ENCODE measurements at places on chromosomes 7 and 10. TPM values are rescaled to one million over a fixed set of nuclear protein-coding genes. Genes with fewer than 3 reads are reported as not detected.

Gene MMD2
- total RNA-seq, result not detected

Gene PDLIM1
- 2.7 TPM for total RNA-seq

- H3K36me3 ChIP-seq, result no peaks in the 10 kb centered on the region
- H3K4me3 ChIP-seq, result no peak overlapping the region
- DNase-seq, result no peak
- H3K27me3 ChIP-seq, result peaks cover 8% of the 10 kb centered on the region
- H3K4me1 ChIP-seq, result peaks cover 3% of the 10 kb centered on the region
- no peak overlapping the region for H3K27ac ChIP-seq
These were observed 23.5 kb downstream of the SGCE start for GRCh38 chr7:94632338-94633013.

Gene ZC3HAV1L
- total RNA-seq, result 39.4 TPM

DNA sequence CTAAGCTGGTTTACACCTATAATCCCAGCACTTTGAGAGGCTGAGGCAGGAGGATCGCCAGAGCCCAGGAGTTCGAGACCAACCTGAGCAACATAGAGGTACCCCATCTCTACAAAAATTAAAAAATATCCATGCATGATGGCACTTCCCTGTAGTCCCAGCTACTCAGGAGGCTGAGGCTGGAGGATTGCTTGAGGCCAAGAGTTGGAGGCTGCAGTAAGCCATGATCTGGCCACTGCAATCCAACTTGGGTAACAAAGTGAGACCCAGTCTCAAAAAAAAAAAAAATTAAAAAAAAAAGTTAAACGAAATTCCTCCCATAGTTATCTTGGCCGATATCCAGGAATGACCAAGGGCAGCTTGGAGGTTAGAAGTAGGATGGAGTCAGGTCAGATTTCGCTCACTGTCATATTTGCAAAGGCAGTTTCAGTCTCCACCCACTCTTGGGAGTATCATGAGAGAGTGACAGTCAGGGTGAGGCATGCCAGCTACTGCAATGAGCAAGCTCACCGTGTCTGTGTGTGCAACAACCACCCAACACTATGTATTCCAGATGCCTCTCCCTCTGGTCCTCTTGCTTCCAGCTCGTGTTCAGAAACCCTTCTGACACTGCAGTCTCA is 6.0 kb upstream of the ZDHHC4 start:
- no peaks in the 10 kb centered on the region for H3K36me3 ChIP-seq
- H3K4me3 ChIP-seq, result no peak overlapping the region
- no peaks in the 10 kb centered on the region for H3K27me3 ChIP-seq
- no peak overlapping the region for H3K27ac ChIP-seq

Gene JCAD
- 3.4 TPM for total RNA-seq

DNA sequence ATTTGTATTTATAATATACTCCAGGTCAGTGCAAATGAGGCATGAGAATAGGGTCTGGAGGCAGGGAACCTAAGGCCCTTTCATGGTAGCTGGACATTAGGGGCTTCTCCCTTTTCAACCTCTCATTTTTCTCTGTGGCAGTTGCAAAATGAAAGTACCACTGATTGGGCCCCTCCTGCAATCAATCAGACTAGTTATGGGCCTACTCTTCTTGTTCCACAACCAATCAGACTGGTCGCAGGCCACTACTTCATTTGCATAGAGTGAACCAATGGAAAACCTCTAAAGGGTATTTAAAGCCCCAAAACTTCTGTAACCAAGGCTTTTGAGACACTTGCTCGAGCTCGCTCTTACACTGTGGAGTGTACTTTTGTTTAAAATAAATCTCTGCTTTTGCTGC is 10.0 kb upstream of the PRPS1L1 start:
- no peaks in the 10 kb centered on the region for H3K36me3 ChIP-seq
- no peaks in the 10 kb centered on the region for H3K27me3 ChIP-seq
- DNase-seq, result no peak
- H3K4me1 ChIP-seq, result no peaks in the 10 kb centered on the region

- peaks cover under 1% of the 10 kb centered on the region for H3K27me3 ChIP-seq
- H3K4me3 ChIP-seq, result no peak overlapping the region
- no peaks in the 10 kb centered on the region for H3K4me1 ChIP-seq
- no peak for DNase-seq
- H3K27ac ChIP-seq, result no peak overlapping the region
These were observed 17.6 kb downstream of the EVX1 start for GRCh38 chr7:27260211-27260610.

DNA sequence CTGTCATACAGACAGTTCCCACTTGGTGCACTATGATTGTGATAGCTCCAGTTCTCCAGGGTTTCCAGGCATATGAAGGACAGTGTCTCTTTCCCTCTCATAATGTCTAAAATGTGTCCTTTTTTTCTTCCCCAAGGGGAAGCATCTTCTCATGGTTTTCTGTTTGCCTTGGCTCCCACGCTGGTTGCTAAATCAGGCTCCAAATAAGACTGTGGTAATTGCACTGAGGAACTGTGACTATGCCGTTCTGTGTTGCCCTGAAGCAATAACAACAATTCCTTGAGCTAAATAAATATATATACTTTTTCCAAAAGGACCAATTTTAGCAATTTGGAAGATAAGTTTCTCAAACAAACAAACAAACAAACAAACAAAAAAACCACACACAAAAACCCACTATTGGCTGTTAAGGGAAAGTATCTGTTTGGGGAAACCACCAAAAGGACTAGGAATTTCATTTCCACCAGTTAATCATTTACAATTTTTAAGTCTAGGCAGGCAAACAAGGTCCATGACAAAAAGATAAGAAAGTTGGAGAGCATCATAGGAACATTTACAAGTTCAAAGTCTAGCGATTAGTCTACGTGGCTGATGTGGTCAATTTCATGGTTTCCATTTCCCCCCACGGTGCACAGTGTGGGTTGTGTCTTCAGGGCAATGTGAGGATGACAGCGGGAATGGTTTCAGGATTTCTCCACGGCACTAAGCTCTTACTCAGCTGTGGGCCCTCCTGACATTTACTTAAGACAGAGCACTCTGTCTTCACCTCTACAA is 62.4 kb downstream of the THNSL1 start:
- peaks cover 6% of the 10 kb centered on the region for H3K4me1 ChIP-seq
- no peaks in the 10 kb centered on the region for H3K36me3 ChIP-seq

DNA sequence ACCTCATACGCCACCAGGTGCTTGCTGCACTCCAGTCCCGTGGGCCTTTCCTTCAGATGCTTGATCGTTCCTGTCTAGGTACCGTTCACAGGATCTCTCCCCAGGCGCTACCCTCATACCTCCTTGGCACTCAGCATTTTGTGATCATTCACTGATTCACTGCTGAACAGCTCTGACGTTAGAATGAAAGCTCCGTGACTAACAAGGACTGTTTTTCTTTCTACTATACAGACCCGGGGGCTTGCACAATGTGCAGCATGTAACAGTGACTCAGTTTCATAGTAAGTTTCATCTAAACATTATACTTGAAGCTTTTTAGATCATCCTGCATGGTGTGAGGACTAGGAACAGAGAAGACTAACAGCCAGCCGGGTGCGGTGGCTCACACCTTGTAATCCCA is 20.6 kb downstream of the KIN start:
- peaks cover 61% of the 10 kb centered on the region for H3K36me3 ChIP-seq
- no peak overlapping the region for H3K4me3 ChIP-seq
- no peak for DNase-seq

Gene UBE3C
- total RNA-seq, result 84.9 TPM

GRCh38 chr10:125048094-125048864 is 106.4 kb downstream of the ZRANB1 start:
- no peaks in the 10 kb centered on the region for H3K36me3 ChIP-seq
- no peak overlapping the region for H3K4me3 ChIP-seq
- peaks cover 6% of the 10 kb centered on the region for H3K27me3 ChIP-seq
- peak; percentile 37 for DNase-seq
- H3K27ac ChIP-seq, result no peak overlapping the region

Gene HGF
- total RNA-seq, result not detected

DNA sequence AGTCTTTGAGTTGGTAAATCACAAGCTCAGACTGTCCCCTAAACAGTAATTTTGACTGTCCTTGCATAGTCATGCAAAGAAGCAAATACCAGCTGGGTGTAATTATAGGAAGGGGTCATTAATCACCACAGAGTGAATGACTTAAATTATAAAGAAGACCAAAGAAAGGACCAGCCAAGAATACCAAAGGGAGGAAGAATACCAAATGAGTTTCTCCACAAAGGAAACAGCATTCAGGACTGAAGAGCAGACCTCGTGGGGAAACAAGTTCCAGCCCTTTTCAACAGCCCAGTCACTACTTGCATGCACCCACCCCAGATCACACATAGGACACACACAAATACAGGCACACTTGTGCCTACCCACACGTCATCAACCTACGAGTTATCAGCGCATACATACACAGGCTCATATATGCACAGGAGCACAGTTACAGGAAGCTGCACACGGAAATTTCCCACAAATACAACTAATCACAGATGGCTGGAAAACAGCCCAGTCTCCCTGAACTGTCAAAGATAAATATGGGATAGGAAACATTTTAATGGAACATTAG is 77.6 kb downstream of the DENND2A start:
- H3K4me3 ChIP-seq, result no peak overlapping the region
- peaks cover 2% of the 10 kb centered on the region for H3K27me3 ChIP-seq
- no peaks in the 10 kb centered on the region for H3K4me1 ChIP-seq
